ENCODE measurements at places on chromosomes 1 and 21. TPM values are rescaled to one million over a fixed set of nuclear protein-coding genes. Genes with fewer than 3 reads are reported as not detected.

DNA sequence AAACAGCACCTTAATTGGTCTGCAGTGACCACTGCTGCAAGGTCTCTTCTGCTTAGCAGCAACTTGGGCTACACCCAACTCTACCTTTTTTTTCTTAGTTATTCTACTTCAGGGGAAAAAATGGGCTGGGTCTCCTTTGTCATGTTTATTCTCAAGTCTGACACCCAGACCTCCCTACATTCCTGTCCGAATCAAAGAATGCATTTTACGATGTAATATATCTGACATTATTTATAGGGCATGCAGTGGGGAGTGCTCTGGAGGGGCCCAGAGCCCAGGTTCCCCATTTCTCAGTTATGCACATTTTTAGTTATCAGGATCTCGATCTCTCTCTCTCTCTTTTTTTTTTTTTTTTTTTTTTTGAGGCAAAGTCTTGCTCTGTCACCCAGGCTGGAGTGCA lies 50.5 kb downstream of the OPTC start:
- H3K36me3 ChIP-seq, result no peaks in the 10 kb centered on the region
- no peak for DNase-seq
- H3K4me1 ChIP-seq, result peaks cover 45% of the 10 kb centered on the region
- no peaks in the 10 kb centered on the region for H3K27me3 ChIP-seq

DNA sequence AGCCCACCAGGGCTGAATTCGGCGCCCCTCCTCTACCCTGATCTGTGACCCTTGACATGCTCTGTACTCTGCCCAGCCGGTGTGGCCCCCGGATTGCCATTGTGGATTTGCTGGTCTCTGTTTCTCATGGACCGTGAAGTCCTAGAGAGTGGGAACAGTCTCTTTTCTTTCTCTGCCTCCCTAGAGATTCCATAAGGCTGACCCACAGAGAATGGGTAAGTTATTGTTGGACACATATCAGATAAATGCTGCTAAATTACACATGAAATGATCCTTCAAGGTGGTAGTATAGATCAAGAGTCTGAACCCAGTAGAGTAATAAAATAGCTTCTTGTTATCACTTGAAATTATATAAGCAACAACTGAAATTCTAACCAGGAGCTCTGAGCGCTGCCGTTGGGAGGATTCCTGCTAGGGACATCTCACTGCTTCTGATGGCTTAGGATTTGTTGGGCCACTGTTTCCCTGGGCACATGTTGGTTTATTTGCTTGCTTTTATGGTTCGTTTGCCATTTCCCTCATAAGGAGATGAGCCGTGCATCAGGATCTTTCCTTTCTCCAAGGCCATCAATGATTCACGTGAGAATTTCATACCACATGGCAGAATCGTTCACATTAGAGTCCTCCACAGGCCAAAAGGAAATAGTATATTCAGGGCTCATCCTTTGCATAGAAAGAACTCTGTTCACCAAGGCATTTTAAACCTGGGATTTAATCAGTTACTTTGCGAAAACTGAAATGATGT lies 111.9 kb downstream of the ZBTB18 start:
- H3K36me3 ChIP-seq, result no peaks in the 10 kb centered on the region
- H3K27me3 ChIP-seq, result no peaks in the 10 kb centered on the region

- no peaks in the 10 kb centered on the region for H3K27me3 ChIP-seq
- peak overlapping the region; percentile 88 for H3K27ac ChIP-seq
- H3K36me3 ChIP-seq, result no peaks in the 10 kb centered on the region
- H3K4me3 ChIP-seq, result peak overlapping the region; percentile 35
- peaks cover 29% of the 10 kb centered on the region for H3K4me1 ChIP-seq
Observed at GRCh38 chr1:32981003-32981901, 16.6 kb upstream of the RNF19B start.

DNA sequence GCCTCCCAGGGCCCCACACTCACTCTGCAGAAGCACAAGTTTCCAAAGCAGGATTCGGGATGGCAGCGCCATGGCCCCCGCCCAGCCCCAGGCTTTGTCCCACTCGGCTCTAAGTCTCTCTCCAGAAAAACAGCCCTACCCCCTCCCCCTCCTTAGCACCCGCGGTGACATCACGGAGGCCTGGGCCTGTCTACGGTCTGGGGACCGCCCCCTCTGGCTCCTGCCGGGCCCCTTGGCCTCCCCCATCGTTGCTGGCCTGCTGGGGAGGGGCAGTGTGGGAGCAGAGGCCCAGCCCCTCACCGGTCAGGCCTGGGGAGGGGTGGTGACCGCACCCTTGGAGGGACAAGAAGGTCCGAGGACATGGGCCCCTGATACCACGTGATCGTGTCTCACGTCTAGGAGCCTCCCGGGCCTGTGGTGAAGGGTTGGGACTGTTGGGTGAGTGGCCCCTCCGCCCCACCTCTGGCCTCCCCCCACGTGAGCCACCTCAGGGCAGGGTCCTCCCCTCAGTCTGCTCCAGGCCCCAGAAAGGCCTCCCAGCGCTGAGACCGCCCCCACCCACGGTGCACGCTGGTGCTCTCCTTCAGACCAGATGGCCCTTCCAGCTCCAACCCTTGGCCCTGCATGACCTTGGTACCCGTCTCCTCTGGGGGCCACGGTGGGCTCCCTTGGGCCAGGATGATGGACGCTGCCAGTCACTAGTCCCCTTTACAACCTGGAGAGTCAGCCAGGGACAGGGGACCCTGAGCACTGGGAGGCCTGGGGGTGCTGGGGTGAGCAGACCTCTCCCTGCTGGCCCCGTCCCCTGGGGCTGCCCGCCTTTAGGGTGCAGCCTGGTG lies at the start of gene MXRA8:
TSS of gene MXRA8 (minus strand) at position 123 of the 839 bp plus-strand sequence. CDS start at position 72, 51 bp downstream.
- H3K27ac ChIP-seq, result peak within 1 kb of the TSS; percentile 93
- H3K36me3 ChIP-seq, result peaks cover 7% of the 10 kb centered on the region
- peak within 1 kb of the TSS; percentile 97 for H3K4me3 ChIP-seq
- peaks cover 37% of the 10 kb centered on the region for H3K4me1 ChIP-seq
- DNase-seq, result peak; percentile 76

DNA sequence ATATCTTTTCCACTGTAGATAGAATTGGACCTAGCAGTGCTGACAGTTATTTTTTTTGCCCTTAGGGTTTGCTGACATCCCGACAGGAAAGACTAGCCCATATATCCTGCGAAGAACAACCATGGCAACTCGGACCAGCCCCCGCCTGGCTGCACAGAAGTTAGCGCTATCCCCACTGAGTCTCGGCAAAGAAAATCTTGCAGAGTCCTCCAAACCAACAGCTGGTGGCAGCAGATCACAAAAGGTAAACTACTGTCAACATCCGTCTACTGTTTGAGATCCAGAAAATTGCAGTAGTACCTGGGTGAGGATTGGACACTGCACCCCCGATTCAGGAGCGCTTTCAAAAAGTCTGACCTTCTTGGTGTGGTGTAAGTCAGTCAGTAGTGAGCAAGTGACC lies 55.8 kb downstream of the CENPF start:
- peaks cover 22% of the 10 kb centered on the region for H3K4me1 ChIP-seq
- H3K27me3 ChIP-seq, result no peaks in the 10 kb centered on the region
- H3K4me3 ChIP-seq, result no peak overlapping the region
- DNase-seq, result no peak

- no peaks in the 10 kb centered on the region for H3K27me3 ChIP-seq
- no peak for DNase-seq
- H3K36me3 ChIP-seq, result no peaks in the 10 kb centered on the region
- peaks cover 49% of the 10 kb centered on the region for H3K4me1 ChIP-seq
- no peak overlapping the region for H3K4me3 ChIP-seq
Observed at GRCh38 chr1:66250478-66250877, 283.5 kb upstream of the SGIP1 start.

- H3K36me3 ChIP-seq, result no peaks in the 10 kb centered on the region
- peaks cover 6% of the 10 kb centered on the region for H3K4me1 ChIP-seq
- peaks cover 63% of the 10 kb centered on the region for H3K27me3 ChIP-seq
- DNase-seq, result no peak
- no peak overlapping the region for H3K4me3 ChIP-seq
Observed at GRCh38 chr1:110433213-110433612, 17.7 kb upstream of the PROK1 start.

Gene KRTAP6-1
- not detected for total RNA-seq

Gene ELF3
- total RNA-seq, result 0.09 TPM

Gene OR2T33
- not detected for total RNA-seq
